Thymus (tissue), 14 donors: ENCODE measurements at places on chromosomes 1 and 21. TPM values are rescaled to one million over a fixed set of nuclear protein-coding genes. Genes with fewer than 3 reads are reported as not detected.

The CFAP141 gene
- total RNA-seq: not detected

DNA sequence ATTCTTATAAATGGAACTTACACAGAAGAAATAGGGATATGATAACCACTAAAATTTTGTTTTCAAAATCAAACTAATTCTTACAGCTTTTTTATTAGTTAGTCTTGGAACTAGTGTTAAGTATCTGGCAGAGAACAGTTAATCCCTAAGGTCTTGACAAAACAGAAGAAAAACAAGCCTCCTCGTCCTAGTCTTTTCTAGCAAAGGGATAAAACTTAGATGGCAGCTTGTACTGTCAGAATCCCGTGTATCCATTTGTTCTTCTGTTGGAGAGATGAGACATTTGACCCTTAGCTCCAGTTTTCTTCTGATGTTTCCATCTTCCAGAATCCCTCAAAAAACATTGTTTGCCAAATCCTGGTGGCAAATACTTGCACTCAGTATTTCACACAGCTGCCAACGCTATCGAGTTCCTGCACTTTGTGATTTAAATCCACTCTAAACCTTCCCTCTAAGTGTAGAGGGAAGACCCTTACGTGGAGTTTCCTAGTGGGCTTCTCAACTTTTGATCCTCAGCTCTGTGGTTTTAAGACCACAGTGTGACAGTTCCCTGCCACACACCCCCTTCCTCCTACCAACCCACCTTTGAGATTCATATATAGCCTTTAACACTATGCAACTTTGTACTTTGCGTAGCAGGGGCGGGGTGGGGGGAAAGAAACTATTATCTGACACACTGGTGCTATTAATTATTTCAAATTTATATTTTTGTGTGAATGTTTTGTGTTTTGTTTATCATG is 42.3 kb upstream of the LAMC2 start:
- DNase-seq: no peak

DNA sequence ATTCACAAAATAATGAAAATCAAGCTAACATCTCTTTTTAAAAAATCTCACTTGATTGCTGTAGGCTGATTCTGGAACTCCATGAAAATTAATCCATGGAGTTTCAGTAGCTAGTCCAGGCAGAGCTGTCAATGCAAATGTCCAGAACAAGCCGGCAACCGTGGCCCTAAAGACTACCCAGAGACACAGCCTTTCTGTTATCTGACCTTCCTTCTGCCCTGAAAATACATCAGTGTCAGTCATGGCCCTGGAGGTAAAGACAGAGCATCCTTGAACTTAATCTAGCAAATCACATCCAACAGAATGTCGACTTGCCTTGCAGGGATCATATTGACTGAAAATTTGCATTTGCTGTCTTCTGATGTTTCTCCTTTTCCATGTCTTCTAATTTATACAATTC is 887.4 kb upstream of the B3GALT2 start:
- no peak for DNase-seq

- DNase-seq: no peak
Observed at GRCh38 chr1:5343256-5344020, 648.8 kb downstream of the NPHP4 start.

- DNase-seq: no peak
Observed at GRCh38 chr21:44462086-44462833, 7.0 kb downstream of the LRRC3 start.

The SLAMF6 gene
- total RNA-seq: 11.5 TPM

DNA sequence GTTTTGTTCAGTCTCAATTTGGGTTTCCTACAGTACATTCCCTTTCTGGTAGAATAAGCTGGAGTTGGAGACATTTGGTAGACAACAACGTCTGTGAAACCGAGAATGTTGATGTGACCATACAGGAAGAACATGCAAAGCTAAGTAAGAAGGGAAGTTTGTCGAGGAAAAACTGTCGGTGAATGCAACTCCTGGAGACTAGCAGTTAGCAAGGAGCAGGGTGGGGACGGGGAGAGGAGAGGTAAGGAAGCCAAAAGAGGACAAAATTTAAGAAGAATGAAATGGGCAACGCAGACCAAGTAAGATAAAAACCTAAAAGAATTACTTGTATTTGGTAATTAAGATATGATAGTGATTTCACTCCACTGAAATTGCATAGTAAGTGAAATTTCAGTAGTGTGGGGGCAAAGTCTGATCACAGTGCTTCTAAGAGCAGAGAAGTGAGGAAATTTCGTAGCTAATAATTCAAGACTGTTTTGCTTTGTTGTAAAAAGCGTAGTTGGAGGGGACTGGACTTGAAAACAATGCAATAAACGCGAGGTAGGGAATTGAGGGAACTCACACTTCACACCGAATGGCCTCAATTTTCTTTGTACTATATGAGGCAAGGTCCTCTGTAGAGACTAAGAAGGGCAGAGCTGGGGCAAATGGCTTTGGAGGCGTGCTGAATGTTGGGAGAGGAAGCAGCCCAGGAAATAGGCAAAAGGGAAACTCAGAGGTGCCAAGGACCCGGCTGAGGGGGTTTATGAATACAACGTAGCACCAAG is 787 bp upstream of the GIPC2 start:
- no peak for DNase-seq

The FH gene
- total RNA-seq: 39.2 TPM

- no peak for DNase-seq
Observed at GRCh38 chr1:82260666-82261065, 459.9 kb downstream of the ADGRL2 start.
